ENCODE measurements at places on chromosomes 1 and 21. TPM values are rescaled to one million over a fixed set of nuclear protein-coding genes. Genes with fewer than 3 reads are reported as not detected.

Gene UBE2U
- not detected for total RNA-seq

Gene TTC4
- 17.9 TPM for total RNA-seq

Gene TEKT2
- total RNA-seq, result 0.36 TPM

Gene LCE2B
- not detected for total RNA-seq

Gene KRTAP11-1
- not detected for total RNA-seq

Gene SPATA21
- total RNA-seq, result not detected

Gene CGN
- not detected for total RNA-seq

Gene GSTM5
- total RNA-seq, result 4.1 TPM

Gene KRTAP21-2
- total RNA-seq, result not detected

Gene RPTN
- not detected for total RNA-seq

Gene DMBX1
- not detected for total RNA-seq

Gene VHLL
- 0.92 TPM for total RNA-seq

Gene MANEAL
- total RNA-seq, result 1.1 TPM

Gene INSRR
- total RNA-seq, result under 0.01 TPM

Gene IFNLR1
- total RNA-seq, result not detected

Gene MRPS21
- 32.2 TPM for total RNA-seq

Gene ACKR1
- not detected for total RNA-seq

Gene TMCO1
- total RNA-seq, result 71.5 TPM

Gene KIF26B
- 27.0 TPM for total RNA-seq

Gene LYPD8
- not detected for total RNA-seq

Gene FMOD
- total RNA-seq, result 32.6 TPM

Gene C1orf141
- not detected for total RNA-seq

Gene PCAT6
- 0.85 TPM for total RNA-seq
